Mucosa of descending colon (tissue), 3 donors: ENCODE measurements at places on chromosomes 2 and 18. TPM values are rescaled to one million over a fixed set of nuclear protein-coding genes. Genes with fewer than 3 reads are reported as not detected.

DNA sequence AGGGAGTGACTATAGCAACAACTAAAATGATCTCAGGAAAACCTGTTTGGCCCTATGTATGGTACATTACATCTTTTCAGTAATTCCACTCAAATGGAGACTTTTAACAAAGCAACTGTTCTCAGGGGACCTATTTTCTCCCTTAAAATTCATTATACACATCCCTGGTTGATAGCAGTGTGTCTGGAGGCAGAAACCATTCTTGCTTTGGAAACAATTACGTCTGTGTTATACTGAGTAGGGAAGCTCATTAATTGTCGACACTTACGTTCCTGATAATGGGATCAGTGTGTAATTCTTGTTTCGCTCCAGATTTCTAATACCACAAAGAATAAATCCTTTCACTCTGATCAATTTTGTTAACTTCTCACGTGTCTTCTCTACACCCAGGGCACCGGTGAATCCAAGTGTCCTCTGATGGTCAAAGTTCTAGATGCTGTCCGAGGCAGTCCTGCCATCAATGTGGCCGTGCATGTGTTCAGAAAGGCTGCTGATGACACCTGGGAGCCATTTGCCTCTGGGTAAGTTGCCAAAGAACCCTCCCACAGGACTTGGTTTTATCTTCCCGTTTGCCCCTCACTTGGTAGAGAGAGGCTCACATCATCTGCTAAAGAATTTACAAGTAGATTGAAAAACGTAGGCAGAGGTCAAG is 955 bp downstream of the TTR start:
- DNase-seq, result no peak

Gene NPAS2
- 53.1 TPM for total RNA-seq

Gene TDRD15
- not detected for total RNA-seq

GRCh38 chr2:9693196-9693491 is 62.3 kb upstream of the YWHAQ start:
- DNase-seq, result no peak

DNA sequence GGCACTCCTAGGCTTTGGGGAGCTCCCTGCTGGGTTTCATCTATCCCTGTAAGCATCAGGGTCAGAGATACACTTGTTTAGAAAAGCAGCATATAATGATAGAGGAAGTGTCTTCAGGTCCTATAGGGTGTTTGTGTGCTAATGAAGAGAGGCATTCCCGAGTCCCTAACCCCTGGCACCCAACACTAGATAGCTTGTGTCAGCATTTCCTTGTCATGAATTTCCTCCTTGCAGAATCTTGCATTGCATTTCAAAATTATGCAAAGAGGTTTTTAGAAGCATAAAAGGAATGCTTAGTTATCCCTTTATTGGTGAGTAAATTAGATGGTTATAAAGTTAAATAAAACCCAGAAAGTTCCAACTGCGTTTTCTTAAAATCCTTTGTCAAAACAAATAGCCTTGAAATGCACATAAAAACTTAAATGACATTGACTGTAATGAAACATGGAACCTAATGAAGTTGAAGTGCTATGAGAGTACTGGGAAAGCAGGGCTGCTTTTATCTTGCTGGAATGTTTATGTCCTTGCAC is 63.7 kb upstream of the LHCGR start:
- DNase-seq, result no peak
